Activated CD8-positive, alpha-beta memory T cell treated with anti-CD3 and anti-CD28 coated beads, Interleukin-2, amount 50 U/mL, for 4 hours (primary cell): ENCODE measurements at places on chromosomes 16 and 17.

- DNase-seq = no peak
These were observed 76.4 kb downstream of the WWP2 start for GRCh38 chr16:69838489-69838888.

GRCh38 chr16:57866529-57866918 lies 64.2 kb upstream of the KIFC3 start:
- no peak for DNase-seq

- no peak for DNase-seq
These were observed 17.2 kb downstream of the NUDT7 start for GRCh38 chr16:77739559-77739892.

- DNase-seq = no peak
These were observed 327.2 kb downstream of the SOX9 start for GRCh38 chr17:72448019-72448418.

DNA sequence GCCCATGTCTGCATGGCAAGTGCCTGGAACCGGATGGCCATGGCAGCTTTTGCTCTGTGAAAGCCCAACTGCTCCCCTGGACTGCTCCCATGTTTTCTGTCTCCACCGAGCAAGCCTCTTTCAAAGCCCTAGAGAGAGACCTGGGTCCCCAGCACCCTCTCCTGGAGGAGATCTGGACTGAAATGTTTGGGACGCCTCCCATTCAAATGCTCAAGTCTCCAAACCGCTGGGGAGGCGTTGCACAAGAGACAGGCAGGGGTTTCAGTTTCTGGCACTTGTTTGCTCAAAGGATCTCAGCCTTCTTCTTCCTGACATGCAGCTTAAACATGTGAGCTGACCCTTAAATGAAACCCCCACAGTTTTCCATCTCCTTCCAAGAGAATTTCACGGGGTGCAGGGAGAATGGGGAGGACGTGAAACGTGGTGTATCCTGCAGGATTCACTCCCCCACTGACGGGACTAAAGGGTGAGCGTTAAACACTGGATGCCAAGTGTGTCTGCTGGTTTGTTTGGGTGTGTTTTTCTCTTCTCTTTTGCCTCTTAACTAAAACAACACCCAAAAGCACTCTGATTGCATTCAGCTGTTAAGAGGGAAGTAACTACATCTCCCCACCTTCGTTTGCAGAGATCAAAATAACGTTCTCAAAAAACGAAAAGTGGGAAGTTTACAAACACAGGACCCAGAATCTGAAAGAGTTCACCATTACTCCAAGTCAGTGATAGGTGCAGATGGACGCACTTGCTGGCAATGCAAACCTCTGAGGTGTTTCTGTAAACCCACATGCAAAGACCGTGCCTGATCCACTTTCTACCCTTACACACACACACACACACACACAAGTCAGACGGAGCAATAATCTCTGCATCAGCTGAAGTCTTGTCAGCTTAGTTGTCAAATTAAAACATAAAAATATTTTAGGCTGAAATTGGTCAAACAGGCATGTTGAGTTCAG lies 256.9 kb downstream of the C16orf95 start:
- DNase-seq = no peak
